Naive thymus-derived CD4-positive, alpha-beta T cell (primary cell): ENCODE measurements at places on chromosomes 6 and 20. TPM values are rescaled to one million over a fixed set of nuclear protein-coding genes. Genes with fewer than 3 reads are reported as not detected.

DNA sequence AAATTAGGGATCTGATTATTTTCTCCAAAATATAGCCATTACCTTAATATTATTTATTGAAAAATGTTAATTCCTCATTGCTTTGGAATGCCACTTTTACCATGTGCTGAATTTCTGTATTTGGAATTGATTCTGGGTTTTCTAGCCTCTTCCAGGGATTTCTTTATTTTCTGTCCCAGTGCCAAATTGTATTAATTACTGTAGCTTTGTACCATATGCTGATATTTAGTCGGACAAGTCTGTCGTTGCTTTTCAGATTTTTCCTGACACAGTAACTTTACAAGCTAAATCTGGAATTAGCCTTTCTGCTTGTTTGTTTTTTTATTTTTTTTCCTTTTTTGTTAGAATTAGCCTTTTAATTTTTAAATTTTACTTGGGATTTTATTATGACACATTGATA, 10.9 kb upstream of the TMEM14B start:
- no peak for DNase-seq

- no peak for DNase-seq
Measured at GRCh38 chr6:25053875-25054371, 118.2 kb upstream of the RIPOR2 start.

GRCh38 chr6:7865781-7866180, 44.8 kb downstream of the TXNDC5 start:
- DNase-seq: no peak

DNA sequence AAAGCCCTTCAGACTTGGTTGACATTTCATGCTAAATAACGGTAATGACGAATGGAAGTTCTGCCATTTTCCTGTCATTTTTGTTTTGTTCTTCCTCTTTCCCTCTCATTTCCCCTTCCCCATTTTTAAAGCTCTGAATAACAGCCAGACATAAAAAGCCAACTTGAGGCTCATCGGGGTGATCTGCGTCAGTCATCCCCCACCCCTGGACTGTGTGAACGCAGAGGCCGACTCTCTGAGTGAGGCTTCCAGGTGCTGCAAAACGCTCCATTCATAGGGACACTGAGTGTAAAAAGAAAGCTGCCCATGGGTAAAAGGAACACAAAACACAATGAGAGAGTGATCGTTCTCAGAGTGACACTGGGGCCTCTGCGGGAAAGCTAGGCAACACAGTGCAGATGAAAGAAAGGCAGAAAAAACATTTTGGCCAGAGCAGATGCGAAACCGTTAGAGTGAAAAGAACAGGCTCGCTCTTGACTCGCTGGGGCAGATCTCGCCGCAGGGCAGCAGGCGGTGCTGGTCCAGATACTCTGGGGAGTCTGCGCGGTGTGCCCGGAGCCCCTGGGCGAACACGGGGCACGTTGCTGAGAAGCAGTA, 684.8 kb downstream of the QKI start:
- DNase-seq: no peak

Gene PTCRA
- not detected for total RNA-seq
